NCI-H1694 (cell line): ENCODE measurements at places on chromosomes 7 and 10.

GRCh38 chr7:119046068-119046467, 821.6 kb downstream of the ANKRD7 start:
- DNase-seq = no peak

DNA sequence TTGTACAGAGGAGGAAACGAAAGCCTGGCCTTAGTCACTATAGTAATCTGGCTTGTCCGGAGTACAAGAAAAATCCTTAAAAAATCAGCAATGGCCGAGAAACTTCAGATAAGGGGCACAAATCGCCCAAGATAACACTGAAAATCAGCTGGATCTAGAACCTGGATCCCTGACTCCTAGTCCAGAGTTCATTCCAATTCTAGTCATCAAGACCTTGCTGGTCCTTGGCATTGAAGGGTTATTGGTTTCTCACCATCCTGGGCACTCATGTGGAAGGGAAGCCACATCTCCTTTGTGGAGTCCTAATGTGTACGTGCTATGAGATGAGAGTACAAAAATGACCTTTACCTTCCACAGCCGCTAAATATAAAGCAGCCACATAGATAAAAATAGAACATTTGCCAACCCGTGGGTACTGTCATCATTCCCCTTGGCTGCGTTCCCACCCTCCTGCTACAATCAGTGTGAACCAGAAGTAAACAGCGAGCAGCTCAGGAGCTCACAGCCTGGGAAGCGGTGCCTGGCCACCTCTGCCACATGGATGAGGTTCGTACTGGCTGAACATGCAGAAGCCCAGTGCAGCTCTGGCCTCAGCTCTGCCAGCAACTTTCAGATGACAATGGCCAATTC, 116.0 kb upstream of the PDLIM1 start:
- peak; percentile 95 for DNase-seq

- no peak for DNase-seq
Measured at GRCh38 chr7:24462117-24462516, 111.1 kb upstream of the PALS2 start.

GRCh38 chr10:71561003-71561574, 158.5 kb downstream of the C10orf105 start:
- DNase-seq = no peak

DNA sequence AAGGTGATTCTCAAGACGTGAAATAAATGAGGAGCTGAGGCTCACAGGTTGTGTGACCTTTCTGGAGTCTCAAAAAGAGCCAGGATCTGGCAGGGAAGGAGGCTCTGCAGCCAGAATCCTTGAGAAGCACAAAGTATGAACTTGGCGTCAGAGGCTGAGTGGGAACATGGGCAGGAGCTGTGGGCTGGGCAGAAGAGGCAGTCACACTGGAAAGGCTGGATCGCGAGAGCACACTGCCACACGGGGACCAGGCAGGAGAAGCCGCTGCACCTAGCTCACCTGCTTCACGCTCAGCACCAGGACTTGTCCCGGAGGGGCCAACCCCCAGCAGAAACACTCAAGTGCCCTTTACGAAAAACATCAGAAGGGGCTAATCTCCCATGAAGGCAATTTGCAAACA, 535.0 kb downstream of the TNS3 start:
- no peak for DNase-seq

DNA sequence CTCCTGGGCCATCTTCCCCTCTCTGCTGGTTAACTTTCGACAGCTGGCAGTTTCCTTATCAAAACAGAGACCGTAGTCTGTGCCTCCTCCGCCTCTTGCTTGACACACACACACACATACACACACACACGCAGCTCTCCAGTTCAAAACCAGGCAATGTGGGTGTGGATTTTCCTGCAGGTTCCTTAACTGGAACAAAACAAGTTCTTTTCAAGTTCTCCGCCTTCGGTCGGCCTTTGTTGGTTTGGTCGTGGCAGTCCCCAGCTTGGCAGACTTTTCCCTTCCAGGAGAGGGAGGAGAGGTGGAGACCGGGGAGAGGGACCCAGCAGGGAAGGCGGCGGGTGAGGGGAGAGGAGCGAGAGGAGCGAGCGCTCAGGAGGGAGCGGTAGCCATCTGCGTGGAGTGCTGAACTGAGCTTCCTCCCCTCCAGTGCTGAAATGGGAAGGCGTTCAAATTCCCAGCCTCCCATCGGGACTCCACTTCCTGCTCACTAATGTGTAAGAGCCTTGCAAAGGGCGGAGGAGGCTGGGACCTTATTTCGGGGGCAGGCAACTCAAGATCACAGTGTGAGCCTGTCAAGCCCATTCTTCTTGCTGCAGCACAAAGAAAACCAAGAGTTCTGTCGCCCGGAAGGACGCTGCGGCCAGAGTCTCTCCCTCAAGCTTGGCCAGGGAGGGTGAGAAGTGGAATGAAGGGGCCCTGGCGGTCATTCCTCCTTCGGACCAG, 120.6 kb downstream of the PRPF18 start:
- no peak for DNase-seq

GRCh38 chr7:109695419-109695818, 1125.7 kb downstream of the DNAJB9 start:
- no peak for DNase-seq

DNA sequence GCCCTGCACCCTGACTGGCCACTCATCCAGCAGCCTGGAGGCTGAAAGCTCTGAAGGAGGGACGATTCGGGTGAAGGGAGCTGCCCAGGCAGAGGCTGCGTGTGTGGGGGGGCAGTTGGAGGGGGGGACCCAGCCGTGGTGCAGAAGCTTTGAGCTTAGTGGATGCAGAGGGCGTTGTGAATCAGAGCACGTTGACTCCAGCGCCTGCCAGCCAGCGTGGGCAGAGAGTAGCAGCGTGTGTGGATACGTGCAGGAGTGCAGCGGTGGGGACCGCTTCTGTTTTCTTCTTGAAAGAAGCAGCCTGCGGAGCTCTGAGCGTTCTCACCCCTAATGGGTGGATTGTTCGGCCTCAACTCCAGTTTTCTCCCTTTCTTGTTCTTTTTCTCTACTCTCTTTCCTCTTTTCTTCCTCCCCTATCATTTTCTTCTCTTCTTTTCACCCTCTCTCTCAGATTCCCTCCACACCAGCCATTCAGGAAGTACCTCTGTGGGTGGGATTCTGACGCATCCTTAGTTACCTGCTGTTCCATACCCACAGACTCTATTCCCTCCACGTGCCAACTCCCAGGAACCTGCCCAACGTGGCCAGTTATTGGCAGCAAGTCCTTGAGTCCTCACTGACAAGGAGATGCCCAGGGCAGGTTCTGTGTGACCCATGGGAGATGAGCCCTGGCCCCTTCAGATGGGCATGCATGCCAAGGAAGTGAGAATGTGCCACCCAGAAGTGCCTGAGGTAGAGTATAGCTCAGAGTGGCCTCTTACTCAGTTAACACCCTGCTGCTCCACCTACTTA, 47.4 kb downstream of the SORCS3 start:
- DNase-seq = no peak

DNA sequence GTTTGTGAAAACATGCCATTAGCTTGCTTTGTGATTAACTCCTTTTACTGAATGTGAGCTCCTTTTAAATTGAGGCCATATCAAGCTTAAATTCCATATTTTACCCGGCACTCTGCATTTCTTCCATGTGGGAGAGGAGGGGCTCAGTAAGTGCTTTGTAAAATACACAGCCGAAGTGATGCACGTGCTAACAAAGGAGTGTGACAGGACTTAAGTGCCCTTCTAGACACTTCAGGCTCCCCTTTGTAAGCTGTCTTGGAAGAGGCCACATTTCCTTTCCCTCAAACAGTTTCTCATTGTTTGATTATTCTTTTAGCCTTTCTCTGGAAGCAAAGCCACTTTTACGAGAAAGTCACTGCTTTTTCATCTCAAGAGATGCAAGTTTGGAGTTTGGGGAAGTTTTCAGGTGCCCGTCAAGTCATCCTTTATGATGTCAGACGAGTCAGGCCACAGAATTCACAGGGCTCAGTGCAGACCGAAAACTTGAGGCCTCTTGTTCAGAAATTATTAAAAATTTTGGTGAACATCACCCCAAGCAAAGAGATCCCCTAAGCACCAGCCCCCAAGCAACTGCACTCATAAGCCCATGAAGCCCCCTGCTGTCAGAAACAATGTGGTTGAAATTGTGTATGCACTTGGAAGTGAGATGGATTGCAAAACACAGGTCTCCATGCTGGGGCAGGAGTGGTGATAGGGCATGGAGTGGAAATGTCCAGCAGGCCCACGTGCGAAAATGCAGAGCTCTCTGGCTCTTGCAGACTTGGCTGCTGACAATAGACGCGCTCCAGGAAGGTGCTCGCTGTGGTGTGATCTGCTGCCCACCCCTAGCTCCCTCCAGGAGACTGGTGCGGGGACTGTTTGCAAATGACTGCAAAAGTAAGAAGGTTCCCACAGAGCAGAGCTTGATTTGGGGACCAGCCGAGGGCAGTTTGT, 11.5 kb downstream of the IKZF1 start:
- DNase-seq = no peak

DNA sequence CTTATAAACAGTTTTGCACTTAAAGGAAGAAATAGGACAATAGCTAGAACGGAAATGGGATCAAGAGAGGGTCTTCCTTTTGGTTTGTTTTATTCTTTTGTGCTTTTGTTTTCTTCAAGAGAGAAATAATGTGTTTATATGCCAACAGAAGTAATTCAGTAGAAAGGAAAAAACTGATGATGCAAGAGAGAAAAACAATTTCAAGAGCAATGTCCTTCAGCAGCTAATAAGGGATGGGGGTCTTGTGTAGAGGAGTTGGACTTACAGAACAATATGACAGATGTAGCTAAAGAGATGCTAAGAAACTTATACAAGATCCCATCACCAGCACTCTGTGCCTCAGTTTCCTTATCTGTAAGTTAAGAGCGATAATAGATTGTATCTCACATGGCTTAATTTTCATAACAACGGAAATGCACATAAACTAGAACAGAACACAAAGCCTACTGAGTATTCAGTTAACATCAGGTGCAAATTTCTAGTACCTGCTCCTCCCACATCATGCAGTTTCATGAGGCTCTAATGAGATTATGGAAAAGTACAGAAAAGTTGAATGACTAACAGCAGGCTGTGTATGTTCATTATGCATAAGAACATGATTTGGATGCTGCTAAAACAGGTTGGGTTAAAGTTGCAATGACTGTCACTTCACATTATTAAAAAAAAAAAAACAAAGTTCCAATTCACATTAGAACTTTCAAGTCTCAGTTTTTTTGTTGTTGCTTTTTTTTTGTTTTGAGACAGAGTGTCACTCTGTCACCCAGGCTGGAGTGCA, 17.2 kb downstream of the HERPUD2 start:
- no peak for DNase-seq

GRCh38 chr10:74923556-74923955, 97.2 kb downstream of the KAT6B start:
- DNase-seq = peak; percentile 36

DNA sequence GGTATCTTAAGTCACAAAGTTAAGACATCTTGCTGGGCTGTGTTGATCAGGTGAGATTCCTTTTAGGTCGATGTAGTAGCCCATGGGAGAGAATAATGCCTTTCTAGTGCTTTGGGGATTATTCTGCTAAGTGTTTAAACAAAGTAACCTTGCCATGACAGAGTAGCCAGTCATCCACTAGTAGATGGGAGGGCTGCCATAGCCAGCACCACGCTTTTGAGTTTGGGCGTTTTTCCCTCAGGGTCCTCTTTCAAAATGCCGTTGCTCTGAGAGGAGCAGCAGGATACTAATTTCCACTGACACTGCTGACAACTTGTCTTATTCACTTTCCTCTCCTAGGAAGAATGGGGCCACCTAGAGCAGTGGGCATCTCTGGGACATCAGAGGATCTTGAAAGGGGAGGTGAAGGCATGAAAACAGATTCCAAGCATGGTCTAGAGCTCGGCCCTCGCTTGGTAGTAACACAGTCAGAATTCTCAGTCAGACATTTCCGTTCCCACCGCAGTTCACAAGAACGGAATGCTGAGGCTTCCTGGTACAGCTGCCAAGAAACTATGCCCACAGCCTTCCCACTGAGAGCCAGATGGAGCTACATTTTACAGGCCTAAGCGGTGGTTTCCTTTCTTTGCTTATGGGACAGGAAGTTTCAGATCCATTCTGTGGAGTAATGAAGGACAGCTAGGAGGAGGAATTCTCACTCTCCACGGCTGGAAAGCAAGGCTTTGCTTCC, 15.3 kb upstream of the RSU1 start:
- DNase-seq = no peak

GRCh38 chr10:60985951-60986350, 42.0 kb upstream of the RHOBTB1 start:
- no peak for DNase-seq

- peak; percentile 69 for DNase-seq
Measured at GRCh38 chr7:129210256-129210988, 14.4 kb upstream of the AHCYL2 start.

DNA sequence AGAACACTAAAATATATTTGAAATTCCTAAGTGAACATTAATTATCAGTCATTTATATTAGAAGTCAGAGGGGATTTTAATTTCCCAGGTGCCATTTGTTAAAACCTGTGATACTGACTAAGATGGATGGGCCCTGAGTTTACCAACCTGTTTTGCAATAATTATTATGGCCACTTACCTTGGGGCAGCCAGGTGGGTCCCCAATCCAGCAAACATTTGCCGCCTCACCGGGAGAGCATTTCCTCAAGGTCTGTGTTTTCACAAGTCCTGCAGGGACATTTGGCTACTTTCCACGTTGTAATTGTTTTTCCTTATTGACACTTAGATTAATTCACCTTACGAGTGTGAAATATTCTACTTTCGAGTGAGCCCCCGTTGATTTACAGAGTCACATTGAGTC, 251.2 kb upstream of the PPP2R2D start:
- DNase-seq = no peak

DNA sequence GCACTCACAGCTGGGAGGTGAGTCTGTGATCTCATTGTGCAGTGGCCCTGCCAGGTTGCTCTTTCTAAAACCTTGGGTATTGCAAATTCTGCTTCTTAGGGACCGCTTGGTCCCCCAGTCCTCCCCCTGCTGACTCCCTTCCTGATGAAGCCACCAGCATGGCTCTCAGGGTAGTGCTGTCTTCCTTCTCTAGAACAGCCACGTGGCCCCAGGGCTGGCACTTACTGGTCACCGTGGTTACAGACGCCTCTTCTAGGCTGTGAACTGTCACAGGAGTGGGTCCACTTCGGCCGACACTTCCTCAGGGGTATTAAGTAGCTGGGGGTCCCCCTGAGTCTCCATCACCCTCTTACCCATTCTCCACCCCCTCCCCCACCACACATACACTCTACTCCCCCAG, 2.7 kb upstream of the HTRA1 start:
- no peak for DNase-seq

GRCh38 chr10:80770239-80770638, 232.5 kb downstream of the SH2D4B start:
- DNase-seq = no peak

DNA sequence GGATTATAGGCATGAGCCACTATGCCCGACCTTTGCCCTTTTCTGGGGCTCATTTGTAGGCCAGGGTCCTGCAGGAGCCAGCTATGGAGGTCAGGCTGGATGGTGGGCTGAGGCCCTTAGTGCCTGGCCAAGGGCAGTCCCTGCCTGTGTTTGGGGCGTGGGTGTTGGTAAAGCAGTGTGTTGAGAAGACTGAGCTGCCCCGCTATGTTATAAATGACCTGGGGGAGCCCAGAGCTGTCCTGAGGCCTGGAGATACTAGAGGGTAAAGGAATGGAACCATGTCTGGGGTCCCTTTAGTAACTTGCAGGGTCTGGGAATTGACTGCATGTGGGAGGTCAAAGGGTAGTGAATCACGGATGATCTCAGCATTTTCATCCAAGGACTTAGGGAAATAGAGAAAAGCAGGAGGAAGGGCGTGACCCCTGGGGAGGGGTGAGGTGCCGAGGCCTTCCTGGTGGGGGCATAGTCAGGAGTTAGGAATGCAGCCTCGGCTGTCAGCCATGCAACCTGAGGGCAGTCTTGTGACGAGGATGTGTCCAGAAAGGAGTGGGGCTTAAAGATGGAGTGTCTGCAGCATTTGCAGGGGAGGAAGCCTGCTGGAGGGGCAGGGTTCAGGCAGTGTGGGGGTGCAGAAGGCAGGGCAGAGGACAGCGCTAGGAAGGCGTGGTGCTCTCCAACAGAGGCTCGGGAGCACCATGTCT, 31.5 kb downstream of the TMEM248 start:
- no peak for DNase-seq
